Naive thymus-derived CD4-positive, alpha-beta T cell (primary cell): ENCODE measurements at places on chromosomes 13 and 19. TPM values are rescaled to one million over a fixed set of nuclear protein-coding genes. Genes with fewer than 3 reads are reported as not detected.
A peak's percentile ranks its signal among the peaks of the same experiment; 100 is the strongest.

DNA sequence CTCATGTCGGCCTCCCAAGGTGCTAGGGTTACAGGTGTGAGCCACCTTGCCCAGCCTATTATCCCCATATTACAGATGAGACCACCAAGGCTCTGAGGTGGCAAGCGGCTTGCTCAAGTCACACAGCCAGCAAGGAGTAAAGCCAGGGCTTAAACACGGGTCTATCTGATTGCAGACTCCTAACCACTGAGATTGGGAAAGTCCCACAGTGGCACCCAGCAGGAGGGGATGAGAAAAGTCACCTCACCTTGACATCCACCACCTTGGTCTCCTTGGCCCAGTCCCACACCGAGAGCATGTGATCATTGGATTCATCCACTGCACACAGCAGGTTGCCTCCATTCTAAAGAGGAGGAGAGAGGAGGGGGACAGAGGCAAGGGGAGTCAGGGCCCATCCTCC, 9.5 kb downstream of the EML2 start:
- no peak for DNase-seq

DNA sequence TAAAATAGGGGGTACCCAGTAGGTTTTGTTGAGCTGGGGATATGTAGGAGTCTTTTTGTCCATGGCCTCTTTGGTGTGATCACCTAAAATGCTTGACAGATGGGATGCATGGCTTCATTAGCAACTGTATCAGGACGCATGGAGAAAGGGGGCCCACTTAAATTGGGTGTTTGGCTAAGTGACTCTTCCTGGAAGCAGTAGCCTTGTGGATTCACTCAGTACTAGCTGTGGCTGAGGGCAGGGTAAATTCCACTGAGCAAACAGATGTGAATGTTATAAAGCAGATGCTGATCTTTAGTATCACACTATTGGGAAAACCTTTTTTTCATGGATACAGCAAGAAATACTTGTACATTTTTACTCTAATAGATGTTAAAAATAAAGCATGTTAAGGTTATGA, 140.0 kb downstream of the FGF14 start:
- DNase-seq: no peak

GRCh38 chr13:76036176-76036575, 400.0 kb downstream of the LMO7 start:
- no peak for DNase-seq

NMRK2 gene
- total RNA-seq: not detected in 2 replicates

- DNase-seq: no peak
These were observed 978 bp downstream of the ERICH4 start for GRCh38 chr19:41443813-41444455.

- DNase-seq: no peak
These were observed 57.8 kb upstream of the TPP2 start for GRCh38 chr13:102538938-102539337.

IL17D gene
- 0.32 TPM for total RNA-seq

GRCh38 chr13:24764276-24764630, 284 bp downstream of the RNF17 start:
- DNase-seq: no peak

DNA sequence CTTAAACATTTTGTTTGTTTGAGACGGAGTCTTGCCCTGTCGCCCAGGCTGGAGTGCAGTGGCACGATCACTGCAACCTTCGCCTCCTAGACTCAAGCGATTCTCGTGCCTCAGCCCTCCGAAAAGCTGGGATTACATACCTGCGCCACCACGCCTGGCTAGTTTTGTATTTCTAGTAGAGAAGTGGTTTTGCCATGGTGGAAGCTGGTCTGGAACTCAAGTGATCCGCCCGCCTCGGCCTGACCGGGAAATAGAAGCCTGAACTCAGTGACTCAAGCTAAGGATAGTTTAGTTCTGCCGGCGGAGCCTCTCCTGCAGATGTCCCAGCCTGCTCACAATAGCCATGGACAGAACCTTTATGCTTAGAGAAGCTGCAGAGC, 53.0 kb upstream of the ZNF254 start:
- peak; percentile 10 for DNase-seq

DNA sequence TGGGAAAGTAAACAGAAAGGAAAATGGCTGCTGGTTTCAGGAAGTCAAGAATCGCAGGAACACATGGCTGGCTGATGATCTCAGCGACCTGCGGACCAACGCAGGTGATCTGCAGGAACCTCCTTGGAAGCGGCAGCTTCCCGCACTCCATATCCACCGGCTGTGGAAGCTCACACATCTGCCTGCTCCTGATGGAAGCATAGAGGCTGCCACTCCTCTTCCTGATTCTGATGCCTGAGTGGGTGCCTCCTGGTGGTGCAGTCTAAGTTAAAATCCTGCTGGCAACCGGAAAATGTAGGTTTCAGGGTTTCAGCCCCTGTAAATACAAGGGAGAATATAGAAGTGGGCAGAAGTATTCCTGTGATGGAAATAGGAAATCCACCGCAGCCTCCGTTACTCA, 75.5 kb downstream of the TNFSF13B start:
- DNase-seq: no peak

COQ8B gene
- 43.8 TPM for total RNA-seq

ATP8A2 gene
- total RNA-seq: 2.4 TPM

DNA sequence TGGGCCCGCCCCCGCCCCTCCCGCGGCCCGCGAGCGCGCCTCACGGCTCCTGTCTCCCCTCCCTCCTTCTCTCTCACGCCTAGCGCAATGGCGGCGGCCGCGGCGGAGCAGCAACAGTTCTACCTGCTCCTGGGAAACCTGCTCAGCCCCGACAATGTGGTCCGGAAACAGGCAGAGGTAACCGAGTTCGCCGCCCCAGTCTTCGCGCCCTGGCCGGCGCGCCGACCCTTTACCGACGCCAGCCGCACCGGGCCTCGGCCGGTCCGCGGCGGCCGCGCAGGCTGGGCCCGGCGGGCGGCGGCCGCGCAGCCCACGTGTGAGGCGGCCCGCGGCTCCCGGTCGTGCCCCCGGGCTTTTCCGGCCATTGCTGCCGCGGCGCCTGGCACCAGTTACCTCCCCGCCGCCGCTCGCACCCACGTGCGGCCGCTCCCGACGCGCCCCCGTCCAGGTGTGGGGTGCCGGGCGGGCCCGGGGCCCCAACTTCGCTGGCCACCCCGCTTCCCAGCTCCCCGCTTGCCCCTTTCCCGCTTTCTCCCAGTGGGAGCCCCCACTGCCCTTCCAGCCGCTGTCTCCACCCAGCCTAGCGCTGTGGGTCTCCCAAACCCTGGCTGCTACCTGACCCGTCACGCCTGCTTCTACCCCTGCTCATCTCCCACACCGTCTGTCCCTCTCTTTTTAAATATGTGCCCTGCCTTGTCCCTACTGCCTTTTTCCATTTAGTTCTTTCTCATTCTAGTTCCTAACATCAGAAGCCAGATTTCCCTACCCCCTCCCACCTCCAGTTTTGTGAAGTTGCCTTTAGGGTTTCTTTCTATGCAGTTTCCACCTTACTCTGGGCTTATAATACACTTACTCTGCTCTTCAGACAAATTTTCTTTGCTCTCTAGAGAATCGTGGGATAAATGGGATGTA, 23.4 kb downstream of the IPO5 start:
- no peak for DNase-seq
